Activated CD8-positive, alpha-beta memory T cell treated with anti-CD3 and anti-CD28 coated beads, Interleukin-2, amount 10 ng/mL, durations not matched to agents 7 days and 5 days (primary cell): ENCODE measurements at places on chromosomes 16 and 17.
A peak's percentile ranks its signal among the peaks of the same experiment; 100 is the strongest.

DNA sequence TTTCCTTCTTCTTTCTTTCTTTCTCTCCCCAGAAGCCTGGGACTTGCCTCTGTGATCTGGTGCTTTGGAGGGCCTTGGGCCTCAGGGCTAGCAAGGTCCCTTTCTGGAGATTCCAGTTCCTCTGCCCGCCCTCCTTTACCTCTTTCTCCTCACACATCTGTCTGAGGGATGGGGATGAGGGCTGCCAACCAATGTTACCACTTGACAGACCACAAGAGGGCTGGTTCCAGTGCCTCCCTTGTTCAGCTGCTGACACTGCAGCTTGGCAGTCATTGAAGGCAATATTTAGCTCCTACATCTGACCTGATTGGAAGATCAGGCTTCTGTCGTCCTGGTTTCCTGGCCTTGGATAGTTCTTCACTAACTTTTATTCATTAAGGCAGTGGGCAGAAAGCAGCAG is 3.6 kb upstream of the ZNF652 start:
- DNase-seq, result peak; percentile 68

DNA sequence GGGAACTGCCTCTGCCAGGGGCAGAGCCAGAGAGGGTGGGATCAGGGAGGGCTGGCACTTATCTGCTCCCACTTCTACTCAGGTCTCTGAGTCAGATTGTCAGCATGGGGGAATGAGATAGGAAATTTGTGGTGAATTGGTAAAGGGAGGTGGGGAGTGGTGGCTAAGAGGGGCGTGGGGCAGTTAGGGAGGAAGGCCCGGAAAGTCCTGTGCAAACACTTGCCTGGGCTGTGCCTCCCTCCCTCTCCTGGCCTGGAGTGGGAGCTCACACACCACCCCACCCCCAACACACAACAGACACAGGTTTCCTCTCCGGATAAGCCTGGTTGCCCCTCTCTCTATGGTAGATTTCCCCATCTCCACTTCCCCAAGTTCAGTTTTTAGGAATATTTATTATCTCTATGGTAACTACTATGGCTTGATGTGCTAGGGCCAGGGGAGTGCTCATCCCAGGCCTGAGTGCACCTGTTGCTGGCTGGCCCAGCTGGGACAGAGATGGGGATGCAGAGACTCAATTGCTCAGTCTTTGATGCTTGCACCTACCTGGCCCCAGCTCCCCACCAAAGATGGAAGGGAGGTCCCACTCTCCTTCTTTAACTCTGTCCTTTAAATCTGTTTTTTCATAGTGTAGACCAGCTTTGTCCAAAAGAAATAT is 2.7 kb downstream of the SPNS2 start:
- no peak for DNase-seq

DNA sequence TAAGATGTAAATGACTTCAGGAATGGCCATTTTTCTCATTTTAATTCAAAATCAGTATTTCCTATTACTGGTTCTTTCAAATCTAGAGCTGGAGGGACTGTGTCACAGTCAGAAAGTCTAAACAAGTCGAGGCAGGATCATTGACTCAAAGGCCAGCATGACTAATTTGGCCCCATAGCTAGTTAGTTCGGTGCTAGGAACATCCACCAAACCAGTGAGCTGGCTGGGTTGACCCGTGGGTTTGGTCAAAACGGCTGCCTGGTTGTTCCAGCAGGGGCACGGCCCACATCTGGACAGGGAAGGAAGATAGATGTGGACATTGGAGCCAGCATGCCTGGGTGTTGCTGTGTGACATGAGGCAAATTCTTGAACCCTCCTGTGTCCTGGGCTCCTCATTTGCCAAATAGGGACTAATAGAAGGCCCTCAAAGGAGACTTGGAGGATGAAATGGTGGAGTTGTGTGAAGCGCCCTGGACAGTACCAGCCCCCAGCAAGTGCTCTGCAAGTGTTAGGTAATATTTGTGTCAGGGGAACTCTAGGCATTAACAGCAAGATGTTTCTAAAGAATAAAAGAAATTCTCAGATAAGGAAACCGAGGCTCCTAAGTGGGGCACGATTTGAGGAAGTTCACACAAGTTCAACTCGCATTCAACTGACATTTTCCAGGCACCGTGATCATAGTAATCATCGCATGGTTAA is 46.2 kb downstream of the MEOX1 start:
- DNase-seq, result no peak

DNA sequence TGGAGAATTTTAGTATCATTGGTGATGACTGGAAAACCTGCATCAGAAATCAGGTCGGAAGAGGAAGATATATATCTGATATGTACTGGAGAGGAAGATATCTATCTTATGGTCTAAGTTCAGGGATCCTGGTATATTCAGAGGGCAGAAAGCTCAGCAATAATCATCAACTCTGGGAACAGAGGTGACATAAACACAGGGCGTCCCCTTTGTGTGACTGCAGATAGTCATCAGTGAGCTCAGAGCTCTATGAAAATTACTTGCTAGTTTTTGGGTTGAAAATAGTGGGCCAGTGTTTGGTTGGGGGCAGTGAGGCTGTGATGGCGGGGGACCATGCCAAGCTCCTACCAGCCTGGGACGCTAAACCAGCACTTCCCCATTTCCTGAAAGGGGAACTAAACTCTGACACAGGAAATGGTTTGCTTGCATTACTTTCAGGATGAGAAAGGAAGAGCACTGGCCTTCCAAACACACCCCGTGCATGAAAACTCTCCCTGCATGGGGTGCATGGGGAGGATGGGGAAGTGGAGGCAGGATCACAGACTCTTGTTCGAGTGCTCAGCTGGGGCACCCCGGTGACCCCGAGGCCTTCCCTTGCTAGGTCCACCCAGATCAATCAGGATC is 15.8 kb downstream of the NOD2 start:
- DNase-seq, result no peak

DNA sequence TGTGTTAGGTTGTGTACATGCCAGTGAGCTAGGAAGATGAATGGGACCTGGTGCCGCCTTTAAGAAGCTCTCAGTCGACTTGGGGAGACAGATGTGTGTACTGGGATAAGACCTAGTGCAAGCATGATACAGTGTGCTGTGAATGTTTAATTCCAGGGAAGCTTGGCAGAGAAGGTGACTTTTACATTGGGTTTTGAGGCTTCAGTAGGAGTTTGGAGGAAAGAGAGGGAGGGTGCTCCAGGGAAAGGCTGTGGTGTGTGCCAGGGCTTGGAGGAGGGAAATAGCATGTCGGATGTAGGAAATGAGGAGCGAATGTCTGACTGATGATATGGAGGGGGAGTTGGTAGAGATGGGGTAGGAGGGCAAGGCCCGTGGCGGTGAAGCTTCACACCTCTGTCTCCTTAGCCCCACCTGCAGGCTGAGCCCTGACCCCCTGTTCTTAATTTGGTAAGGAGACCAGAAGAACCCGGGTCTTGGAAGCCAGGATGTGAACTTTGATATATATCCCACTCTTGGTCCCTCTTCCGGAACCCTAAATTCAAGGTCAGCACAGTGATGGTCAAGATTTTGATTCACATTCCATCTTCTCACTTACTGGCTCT is 76.6 kb downstream of the PLCG2 start:
- DNase-seq, result no peak

GRCh38 chr17:16322636-16323035 is 30.6 kb downstream of the CENPV start:
- no peak for DNase-seq

DNA sequence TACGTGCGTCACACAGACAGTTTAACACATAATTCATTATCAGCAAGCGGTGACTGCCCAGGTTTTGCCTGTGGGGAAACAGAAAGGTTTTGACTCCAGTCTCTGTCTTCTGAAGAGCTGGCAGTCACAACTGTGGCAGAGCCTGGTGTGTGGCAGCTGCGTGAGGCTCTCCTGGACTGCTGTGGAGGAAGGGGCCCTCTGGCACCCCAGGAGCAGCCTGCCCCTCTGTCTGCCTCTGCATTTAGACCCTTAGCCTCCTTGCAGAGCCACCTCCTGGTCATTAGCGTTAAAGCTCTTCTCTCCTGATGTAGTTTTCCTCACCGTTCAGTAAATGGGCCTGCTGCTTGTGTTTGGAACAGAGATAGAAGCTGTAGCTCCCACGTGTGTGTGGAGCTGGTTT is 10.9 kb downstream of the RAB40C start:
- no peak for DNase-seq

DNA sequence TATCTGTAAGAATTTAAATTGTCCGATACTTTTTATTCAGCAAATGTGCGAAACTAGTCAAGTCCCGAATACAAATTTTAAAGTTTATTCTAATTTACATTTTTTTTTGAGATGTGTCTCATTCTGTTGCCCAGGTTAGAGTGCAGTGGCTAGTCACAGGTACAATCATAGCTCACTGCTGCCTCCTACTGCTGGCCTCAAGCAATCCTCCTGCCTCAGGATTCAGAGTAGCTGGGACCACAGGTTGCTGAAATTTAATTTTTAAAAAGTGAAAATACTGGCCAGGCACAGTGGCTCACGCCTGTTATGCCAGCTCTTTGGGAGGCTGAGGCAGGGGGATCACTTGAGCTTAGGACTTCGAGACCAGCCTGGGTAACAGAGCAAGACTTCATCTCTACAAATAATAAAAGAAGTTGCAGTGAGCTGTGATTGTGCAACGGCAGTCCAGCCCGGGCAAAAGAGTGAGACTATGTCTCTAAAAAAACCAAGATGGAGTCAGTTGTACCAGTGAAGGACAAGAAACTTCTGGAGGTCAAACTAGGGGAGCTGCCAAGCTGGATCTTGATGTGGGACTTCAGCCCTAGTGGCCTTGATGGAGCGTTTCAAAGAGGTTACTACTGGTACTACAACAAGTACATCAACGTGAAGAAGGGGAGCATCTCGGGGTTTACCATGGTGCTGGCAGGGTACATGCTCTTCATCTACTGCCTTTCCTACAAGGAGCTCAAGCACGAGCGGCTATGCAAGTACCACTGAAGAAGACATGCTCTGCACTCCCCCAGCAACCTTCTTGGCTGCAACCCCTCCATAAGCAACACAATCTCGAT is 5.6 kb downstream of the POLG2 start:
- peak; percentile 76 for DNase-seq

DNA sequence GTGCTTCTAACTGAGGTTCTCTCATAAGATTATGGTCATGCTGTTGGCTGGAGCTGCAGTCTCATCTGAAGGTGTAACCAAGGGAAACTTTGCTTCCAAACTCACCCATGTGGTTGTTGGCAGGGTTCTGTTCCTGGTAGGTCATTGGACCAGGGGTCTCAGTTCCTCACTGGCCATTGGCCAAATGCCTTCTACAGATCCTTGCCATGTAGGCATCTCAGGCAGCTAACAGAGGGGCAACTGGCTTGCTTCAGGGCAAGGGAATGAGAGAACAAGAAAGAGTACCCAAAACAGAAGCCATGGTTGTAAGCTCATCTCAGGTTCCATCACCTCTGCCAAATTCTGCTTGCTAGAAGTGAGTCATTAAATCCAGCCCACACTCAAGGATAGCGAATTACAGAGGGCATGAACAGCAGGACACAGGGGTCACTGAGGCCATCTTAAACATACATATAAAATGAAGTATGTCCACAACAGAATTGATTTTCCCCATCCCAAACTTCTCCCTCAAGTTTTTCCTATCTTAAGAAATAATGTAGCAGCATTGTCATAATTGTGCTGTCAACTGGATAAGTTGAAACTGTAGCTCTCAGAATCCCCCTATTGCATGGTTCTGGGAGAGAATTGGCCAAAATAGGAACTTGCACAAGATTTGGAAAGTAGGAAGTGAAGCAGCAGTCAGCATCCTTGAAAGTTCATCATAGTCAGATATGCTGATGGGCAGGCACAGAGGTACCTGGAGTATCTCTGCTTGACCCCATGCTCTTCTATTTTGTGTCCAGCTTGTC is 42.4 kb upstream of the CES5A start:
- DNase-seq, result no peak

DNA sequence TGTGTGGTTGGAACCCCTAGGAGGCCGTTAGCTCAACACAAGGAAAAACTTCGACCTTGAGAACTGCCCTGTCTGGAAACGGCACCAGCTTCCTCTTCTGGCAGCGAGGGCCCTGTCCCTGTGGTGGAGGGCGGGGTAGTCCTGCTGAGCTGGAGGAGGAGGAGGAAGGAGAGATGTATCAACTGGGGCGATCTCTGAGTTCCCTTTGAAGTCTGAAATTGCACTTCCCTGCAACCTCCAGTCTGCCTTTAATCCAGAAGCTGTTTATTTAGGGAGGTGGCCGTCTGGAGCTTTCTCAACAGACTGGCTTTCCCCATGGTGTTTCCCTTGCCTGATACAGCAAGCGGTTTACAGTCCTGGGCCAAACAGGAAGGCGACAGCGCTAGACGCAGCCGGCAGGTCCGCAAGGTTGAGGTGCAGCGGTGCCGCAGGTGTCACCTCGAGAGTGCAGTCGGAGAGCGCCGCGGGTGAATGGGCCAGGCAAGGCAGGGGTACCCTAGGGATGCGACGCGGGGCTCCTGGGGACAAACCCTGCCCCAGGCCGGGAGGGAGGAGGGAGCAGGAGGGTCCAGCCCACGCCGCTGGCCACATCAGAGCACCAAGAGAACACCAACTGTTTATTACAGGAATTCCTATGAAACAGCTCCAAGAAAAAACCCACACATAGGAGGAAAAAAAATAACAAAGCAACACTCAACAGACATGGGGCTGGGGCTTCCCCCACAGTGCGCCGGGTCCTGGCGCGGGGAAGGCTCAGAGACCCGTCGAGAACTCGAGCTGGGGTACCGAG is 11.4 kb upstream of the MRPS23 start:
- DNase-seq, result peak; percentile 47

- peak; percentile 39 for DNase-seq
These were observed 347.5 kb upstream of the TNRC6C start for GRCh38 chr17:77610972-77611521.

DNA sequence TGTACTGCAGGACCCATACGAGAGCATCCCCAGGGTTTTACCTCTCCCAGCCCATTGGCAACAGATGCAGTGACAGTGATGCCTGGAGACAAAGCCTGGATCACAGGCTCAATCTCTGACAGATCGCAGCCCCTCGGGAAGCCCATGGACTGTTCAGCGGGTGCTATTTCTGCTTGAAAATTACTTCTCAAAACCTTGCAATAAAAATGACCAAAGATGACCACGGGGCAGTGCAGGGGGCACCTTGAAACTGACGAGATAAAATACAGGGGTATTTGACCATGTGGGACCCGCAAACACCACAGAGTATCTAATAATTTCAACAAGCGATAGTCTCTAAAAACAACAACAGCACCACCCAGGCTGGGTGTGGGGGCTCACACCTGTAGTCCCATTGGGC is 118.3 kb downstream of the C16orf95 start:
- DNase-seq, result no peak

- DNase-seq, result no peak
These were observed 17.8 kb downstream of the TELO2 start for GRCh38 chr16:1510941-1511351.

GRCh38 chr16:87203060-87203656 is 114.0 kb downstream of the C16orf95 start:
- DNase-seq, result peak; percentile 67

- no peak for DNase-seq
These were observed 1006.8 kb upstream of the EEF2KMT start for GRCh38 chr16:6104428-6104827.

- DNase-seq, result no peak
These were observed 265.4 kb upstream of the MAF start for GRCh38 chr16:79865918-79866317.
